ENCODE measurements at places on chromosomes 7 and 10. TPM values are rescaled to one million over a fixed set of nuclear protein-coding genes. Genes with fewer than 3 reads are reported as not detected.

- peak; percentile 79 for DNase-seq
Observed at GRCh38 chr10:73096041-73096448, 621 bp downstream of the P4HA1 start.

- no peak for DNase-seq
Observed at GRCh38 chr7:51128545-51129435, 187.8 kb downstream of the COBL start.

- no peak for DNase-seq
Observed at GRCh38 chr10:49620286-49620810, 6.5 kb downstream of the CHAT start.

DNA sequence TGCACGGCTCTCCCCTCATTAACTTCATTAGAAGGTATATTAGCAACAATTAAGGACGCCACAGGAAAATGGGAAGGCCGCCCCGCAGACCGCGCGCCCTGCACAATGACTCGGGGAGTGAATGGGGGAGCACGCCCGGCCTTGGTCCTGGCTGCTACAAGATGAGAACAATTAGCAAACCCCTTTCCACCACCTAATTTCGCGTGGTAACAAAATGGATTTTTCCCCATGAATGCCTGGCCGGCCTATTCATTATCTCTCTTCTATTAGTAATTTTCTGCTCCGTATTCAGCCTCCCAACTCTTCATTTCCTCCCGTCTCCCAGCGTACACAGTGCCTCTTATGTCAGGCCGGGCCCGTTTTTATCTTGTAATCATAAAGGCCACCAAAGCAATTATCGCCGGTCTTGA lies 346.9 kb downstream of the DNAJB6 start:
- no peak for DNase-seq

DNA sequence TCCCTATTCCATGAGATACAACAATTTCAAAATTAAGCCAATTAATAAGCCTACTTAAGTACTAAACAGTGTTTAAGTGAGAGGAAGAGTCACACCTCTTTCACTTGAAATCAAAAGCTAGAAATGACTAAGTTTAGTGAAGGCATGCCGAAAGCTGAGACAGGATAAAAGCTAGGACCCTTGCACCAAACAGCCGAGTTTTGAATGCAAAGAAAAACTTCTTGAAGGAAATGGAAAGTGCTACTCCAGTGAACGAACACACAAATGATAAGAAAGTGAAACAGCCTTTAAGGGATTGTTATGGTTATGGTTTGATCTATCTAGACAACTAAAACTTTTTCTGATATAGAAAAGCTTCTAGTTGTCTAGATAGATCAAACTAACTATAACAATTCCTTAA lies 135.4 kb upstream of the KMT2E start:
- DNase-seq = no peak

DNA sequence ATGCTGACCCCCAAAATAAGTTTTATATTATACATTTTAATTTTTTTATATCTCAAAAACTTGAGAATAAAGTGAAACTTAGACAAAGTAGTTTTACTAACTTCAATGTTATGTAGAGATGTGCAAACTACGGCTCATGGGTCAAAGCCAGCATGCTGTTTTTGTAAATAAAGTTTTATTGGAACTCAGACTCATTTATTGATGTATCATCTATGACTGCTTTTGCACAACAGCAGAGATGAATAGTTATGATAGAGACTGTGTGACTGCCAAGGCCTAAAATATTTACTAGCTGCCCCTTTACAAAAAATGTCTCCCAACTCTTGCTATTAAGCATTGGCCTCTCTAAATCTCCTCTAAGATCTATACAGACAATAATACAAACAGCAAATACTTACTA lies 12.4 kb downstream of the MTPN start:
- DNase-seq = no peak

- DNase-seq = peak; percentile 64
Observed at GRCh38 chr10:57338823-57339558, 928.7 kb downstream of the IPMK start.

GRCh38 chr10:63520500-63521415 lies at the start of gene REEP3:
Gene REEP3, plus strand, starts transcription at chr10:63521401. Its CDS starts 145 bp downstream, at chr10:63521546.
- peak; percentile 74 for DNase-seq

DNA sequence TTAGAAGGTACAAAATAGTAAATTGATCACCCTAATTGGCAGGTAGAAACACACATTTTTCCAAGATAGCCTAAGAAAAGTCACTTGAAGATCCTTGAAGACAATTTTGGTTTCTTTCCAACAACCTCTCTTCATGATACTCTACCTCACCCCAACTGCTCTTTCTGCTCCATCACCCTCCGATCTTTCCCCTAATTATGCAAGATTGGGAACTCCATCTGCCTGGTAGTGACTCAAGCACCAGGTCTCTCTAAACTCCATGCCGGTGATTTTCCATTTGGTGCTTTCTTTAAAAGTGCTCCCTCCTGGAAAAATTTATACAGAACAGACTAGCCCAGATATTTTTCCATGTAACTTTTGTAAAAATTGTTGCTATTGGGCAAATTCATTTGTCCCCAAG lies 1.1 kb upstream of the AKR1B1 start:
- DNase-seq = no peak

- no peak for DNase-seq
Observed at GRCh38 chr10:100774223-100774622, 28.8 kb downstream of the PAX2 start.

DNA sequence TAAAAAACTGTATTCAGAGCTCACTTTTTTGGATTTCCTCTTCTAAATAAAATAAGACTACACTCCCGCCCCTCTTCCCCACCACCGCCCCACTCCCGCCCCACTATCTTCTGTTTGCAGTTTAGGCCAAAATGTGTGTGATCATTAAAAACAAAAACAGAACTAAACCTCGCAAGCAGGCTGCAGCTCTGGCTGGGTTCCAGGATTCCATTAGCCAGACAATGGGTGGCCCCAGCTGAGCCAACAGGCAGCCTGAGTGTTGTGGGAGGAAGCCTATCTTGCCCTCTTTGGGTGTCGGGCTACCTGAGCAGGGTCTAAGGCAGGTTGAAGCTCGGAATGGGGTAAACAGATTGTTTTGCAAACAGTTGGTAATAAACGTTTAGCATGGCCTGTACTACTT lies 41.7 kb downstream of the ARL4A start:
- DNase-seq = no peak

DNA sequence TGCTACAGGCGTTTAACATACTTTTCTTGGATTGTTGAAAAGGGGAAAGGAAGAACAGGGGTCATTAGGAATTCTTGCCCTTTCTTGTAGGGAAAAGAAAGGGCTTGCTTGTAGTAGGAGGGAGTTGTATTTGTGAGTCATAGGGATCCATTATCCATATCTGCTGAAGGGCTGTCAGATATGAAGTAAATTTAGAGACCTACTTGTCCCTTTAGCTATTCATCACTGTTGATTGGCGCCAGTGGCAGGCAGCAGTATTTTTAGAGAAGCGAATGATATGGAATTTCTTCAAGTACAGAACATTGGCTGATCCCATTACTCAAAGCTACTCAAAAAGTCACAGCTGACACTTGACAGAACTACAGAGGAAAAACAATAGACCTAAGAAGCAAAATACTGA lies 97.7 kb downstream of the CELF2 start:
- no peak for DNase-seq

DNA sequence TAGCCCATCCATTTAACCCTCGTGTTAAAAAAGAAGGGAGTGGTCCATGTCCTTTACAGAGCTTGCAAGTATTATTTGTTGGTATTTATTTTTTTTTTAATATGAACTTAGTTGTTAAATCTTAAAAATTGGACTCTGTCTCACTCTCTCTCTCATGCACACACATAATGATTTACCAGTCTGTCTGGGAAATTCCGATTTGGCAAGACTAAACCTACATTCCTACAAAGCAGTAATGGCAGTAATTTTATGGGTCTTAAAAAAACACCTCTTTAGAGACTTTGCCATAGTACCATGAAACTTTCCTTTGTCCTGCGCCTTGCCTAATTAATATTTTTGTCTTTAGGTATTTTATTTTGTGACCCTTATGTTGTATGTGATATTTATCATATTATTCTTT lies 239.5 kb upstream of the PPP1R3A start:
- no peak for DNase-seq

- peak; percentile 87 for DNase-seq
Observed at GRCh38 chr10:119165171-119166117, at the start of gene SFXN4. Gene SFXN4, minus strand, starts transcription at chr10:119165714. Its CDS starts 67 bp downstream, at chr10:119165647.

DNA sequence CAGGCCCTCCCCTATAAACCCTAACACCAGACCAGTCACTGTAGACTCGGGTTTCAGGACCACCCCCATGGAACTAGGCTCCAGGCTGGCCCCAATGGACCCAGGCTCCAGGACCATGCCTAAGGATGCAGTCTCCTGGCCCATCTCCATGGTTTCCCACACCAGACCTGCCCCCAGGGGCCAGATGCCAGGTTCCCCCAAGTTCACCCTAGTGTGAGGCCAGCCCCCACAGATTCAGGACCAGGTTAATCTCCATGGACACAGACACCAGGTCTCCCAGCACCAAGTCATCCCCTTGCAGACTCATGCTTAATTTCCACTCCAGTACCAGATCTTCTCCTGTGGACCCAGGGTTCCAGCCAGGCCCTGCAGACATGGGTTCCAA lies 103.8 kb upstream of the LANCL2 start:
- no peak for DNase-seq

DNA sequence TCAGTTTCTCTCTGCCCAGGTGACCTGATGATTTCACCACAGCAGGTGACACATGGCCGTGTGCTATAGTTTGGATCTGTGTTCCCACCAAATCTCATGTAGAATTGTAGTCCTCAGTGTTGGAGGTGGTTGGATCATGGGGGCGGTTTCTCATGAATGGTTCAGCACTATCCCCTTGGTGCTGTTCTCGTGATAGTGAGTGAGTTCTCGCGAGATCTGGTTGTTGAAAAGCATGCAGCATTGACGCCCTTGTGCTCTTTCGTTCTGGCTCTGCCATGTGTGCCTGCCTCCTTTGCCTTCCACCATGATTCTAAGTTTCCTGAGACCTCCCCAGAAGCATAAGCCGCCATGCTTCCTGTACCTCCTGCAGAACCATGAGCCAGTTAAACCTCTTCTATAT lies 85.2 kb upstream of the C1QL3 start:
- no peak for DNase-seq

- no peak for DNase-seq
Observed at GRCh38 chr10:33303988-33304387, 30.5 kb downstream of the NRP1 start.

DNA sequence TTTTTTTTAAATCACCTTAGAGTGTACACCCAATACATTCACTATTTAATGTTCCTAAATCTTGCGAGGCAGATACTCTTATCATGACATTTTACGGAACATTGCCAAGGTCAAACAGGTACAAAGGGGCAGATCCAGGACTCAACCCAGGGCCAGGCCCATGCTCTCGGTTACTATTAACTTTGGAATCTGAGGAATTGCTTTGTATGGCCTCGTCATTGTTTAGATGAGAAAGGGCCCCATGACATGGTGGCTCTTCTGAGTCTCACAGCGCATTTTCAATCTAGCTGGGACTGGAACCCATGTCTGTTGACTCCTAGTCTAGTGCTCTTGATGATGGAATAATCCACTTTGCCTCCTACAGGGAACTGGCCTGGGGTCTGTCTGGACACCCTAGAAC lies 59.1 kb downstream of the GATA3 start:
- DNase-seq = no peak

DNA sequence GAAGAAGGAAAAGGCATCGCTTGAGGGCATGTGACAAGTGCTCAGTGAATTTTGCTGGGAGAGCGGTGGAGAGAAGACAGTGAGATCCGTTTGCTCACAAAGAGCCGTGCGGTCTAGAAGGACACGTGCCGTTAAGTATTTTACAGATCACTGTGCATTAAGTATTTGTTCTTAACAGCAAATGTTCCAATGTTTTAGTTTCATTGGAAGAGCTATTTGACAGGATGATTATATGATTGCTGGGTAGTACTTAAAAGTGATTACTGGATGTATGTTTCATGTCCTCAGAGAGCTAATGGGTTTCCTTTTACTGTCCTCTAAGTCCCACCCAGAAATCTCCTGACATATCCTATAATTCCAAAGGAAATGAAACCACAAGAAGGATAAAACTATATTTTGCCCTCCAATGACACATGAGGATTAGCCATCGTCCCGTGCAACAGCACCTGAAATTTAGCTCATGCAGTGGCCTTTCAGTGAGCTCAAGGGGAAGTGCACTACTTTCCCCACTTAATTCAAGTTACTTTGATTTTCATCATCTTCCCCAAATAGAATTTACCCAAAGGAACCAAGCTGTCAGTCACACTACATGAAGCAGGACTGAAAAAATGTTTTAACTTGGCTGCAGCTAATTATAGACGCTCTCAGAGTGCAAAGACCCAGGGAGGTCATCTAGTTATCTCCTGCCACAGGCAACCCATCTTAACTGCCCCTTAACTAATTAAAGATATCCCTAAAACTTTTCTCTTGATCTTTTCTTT lies 80.3 kb downstream of the KLF6 start:
- DNase-seq = no peak

PRTFDC1 gene
- total RNA-seq = 66.5 TPM

GIMAP6 gene
- total RNA-seq = not detected

TNRC18 gene
- 73.7 TPM for total RNA-seq

CFAP70 gene
- 0.26 TPM for total RNA-seq

MOGAT3 gene
- total RNA-seq = 6.3 TPM

SCRN1 gene
- total RNA-seq = 90.2 TPM

CRHR2 gene
- total RNA-seq = not detected

PDK4 gene
- total RNA-seq = 0.20 TPM

STK31 gene
- total RNA-seq = 38.9 TPM

LYZL1 gene
- total RNA-seq = not detected

ZNF722 gene
- total RNA-seq = not detected

TRPV5 gene
- not detected for total RNA-seq

BRI3 gene
- total RNA-seq = 224 TPM

Measured in Caco-2 (cell line).